AG08396 (cell line): ENCODE measurements at places on chromosomes 13 and 19.

GRCh38 chr19:20969898-20970297, 46.8 kb downstream of the ZNF85 start:
- DNase-seq = no peak

DNA sequence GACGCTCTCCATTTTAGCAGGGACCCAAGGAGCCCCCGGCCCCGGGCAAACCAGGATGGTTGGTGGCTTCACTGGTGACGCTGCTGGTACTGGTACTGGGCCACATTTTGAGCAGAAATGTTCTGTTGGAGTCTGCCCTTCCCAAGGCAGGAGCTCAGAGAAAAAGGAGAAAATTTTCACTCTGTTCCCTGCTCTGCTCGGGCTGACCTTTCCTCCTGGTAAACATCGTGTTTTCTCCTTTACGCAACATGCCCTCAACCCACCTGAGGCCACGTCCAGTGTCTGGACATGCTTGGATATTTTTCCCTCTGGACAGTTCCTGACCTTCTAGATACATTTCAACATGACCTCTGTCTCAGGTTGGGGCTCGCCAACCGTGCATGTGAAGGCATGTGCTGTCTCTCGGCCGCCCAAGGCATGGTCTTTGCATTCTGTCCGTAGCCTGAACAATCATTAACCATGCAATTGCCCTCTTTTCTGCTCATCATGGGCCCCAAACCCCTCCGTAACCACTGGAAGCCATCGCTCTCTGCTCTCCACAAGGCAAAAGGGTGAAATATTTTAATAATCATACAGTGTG, 115.2 kb upstream of the PEG3 start:
- DNase-seq = no peak

- DNase-seq = no peak
These were observed 1.8 kb upstream of the ATP4A start for GRCh38 chr19:35565016-35565856.

GRCh38 chr13:52827839-52828238, 20.6 kb downstream of the PCDH8 start:
- DNase-seq = no peak

GRCh38 chr13:48564056-48564455, 31.2 kb upstream of the RCBTB2 start:
- no peak for DNase-seq

DNA sequence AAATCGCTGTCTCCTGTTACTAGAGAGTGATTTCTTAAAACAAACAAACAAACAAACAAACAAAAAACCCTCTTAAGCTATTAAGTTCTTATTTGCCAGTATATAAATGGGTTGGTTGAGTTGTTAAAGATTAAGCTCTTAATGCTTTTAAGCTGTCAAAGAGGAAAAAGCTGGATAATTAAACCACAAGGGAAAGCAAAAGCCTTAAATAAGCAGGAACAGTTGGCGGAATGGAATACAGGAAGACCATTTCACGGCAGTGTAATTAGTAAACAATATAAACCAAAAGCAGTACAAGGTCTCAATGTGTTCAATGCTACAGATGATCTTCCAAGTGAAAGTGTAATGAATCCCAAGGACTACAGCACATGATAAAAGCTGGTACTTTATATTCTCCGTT, 32.2 kb upstream of the GGACT start:
- DNase-seq = no peak

DNA sequence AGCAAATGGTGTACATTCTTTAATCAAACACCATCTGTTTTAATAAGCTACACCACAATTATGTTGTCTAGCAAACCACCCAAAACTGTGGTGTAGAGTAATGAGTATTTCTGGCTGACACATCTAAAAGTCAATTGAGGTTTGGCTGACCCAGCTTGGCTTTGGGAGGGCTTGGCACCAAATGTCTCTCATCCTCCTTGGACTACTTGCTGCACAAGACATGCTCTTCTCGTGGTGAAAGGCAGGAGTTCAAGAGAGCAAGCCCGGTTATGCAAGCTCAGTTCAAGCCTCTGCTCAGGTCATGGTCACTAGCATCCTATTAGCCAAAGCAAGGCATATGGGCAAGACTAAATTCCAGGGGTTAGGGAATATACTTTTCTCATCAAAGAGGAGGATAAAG, 37.1 kb downstream of the LACC1 start:
- no peak for DNase-seq

DNA sequence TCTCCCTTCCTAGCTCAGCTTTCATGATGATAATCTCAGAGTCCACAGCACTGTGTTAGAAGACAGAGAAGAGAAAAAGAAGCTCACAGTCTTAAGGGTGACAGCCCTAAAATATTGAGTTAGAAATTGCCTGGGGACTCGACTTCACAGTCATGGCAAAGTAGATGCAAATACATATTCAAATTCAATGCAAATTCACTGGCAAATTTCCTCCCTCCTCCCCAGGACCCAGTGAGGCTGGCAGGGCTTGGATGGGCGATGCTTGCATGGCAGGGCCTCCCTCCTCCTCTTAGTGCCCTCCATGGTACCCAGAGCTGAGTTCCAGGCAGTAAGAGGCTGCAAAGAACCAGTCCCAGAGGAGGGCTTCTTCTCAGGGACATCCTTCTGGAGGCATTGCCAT, 115.6 kb upstream of the UQCRFS1 start:
- no peak for DNase-seq

- DNase-seq = no peak
These were observed 30.1 kb downstream of the ZNF557 start for GRCh38 chr19:7099597-7099921.

DNA sequence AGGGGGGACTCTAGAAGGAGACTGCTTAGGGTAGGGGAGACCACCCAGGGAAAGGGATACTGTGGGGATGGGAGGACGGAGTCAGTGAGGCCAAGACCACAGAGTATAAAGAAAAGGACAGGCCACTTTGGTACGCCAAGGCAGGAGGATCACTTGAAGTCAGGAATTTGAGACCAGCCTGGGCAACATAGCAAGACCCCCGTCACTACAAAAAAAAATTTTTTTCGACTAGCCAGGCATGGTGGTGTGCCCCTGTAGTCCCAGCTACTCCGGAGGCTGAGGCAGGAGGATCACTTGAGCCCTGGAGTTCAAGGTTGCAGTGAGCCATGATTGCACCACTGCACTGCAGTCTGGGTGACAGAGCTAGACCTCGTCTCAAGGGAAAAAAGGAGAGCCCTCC, 6.6 kb downstream of the IFNL3 start:
- DNase-seq = no peak

DNA sequence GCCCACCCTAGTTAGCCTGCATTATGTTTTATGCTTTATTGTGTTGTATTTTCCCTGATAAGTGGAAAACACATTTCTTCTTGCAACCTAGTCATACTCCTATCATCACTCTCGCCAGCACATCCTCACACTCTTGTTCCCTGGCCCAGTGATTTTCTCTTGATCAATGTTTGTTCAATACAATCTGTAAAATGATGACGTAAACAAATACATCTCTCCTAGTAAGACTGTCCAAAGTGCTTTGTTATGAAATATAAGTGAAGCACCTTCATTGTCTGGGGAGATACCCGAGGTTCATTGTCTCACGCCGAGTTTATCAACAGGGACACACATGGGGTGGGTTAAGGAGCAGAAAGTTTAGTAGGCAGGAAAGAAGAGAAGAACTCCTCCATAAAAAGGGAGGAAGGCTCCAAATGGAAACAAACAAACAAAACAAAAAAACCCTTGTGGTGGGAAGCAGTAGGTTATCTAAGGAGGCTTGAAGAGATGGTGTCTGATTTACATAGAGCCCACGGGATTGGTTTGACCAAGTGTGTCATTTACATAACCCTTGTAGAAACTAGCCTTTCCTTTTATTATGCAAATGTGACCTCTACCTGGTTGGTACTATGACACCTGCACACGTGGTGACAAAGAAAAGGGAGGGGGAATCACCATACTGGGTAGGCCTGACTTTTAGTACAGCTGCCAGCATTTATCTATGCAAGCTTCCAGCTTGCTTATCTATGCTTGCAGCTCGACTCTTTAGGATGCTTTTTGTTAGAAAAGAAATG, 1317.9 kb upstream of the SPRY2 start:
- no peak for DNase-seq

DNA sequence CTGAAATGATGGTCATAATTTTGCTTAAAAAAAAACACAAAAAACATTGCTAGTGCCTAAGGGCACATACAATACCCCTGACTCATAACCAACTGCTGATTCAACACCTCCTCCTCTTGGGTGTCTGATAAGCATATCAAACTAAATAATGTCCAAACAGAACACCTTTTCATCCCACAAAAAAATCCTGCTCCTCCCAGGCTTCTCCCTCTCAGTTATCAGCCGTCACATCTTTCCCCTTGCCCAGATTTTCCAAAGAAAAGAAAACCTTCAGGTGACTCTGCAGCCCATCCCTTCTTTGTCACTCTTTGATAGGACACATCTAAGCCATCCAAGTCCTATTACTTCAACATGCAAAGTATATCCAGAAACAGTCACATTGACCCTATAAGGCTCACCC, 46.9 kb downstream of the ABCC4 start:
- DNase-seq = no peak

- DNase-seq = no peak
These were observed 290.2 kb upstream of the ATXN8OS start for GRCh38 chr13:69817333-69817869.

GRCh38 chr13:50649211-50649610, 194.3 kb downstream of the DLEU7 start:
- no peak for DNase-seq

- DNase-seq = peak; percentile 47
These were observed 279.0 kb downstream of the NHLRC3 start for GRCh38 chr13:39317291-39317690.

GRCh38 chr19:30325676-30326392, 46.4 kb upstream of the ZNF536 start:
- no peak for DNase-seq

GRCh38 chr13:97211300-97211699, 10.8 kb upstream of the MBNL2 start:
- DNase-seq = no peak

- peak; percentile 59 for DNase-seq
These were observed 16.6 kb downstream of the CKM start for GRCh38 chr19:45306040-45306439.

DNA sequence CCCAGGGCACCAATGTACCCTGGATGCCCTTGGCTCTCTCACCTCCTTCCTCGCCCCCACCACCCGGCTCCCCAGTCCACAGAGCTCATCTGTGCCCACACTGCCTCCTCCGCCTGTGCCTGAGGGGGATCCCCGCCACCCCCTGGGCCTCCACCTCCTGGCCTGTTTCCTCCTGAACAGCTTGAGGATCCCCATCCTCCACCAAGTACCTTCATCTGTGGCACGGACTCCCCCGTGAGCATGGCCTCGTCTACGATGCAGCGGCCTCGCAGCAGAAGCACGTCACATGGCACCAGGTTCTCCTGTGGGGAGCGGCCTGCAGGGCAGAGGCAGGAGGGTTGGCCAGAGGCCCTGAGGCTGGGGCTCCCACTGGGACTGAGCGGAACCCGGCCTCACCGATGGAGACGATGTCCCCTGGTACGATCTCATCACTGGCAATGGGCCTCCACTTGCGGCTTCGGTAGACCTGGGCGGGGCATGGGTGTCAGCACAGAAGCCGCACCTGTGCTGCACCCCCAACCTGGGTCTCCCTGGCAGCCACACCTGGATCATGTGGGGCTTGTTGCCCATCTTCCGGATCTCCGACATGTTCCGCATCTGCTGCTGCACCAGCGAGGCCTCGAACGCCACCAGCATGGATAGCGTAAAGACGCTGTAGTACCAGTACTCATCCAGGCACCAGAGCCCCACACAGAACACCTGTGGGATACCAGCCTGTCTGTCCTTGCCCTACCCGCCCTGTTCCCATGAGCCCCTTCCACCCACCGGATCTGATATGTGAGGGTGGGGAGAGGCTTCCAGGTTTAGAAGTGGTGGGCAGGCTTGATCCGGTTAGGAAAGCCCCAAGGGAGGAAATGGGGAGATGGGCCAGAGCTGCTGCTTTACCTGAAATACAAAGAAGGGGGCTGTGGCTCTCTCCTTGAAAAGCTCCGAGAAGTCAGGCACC, 6.8 kb downstream of the ATP13A1 start:
- DNase-seq = peak; percentile 1

DNA sequence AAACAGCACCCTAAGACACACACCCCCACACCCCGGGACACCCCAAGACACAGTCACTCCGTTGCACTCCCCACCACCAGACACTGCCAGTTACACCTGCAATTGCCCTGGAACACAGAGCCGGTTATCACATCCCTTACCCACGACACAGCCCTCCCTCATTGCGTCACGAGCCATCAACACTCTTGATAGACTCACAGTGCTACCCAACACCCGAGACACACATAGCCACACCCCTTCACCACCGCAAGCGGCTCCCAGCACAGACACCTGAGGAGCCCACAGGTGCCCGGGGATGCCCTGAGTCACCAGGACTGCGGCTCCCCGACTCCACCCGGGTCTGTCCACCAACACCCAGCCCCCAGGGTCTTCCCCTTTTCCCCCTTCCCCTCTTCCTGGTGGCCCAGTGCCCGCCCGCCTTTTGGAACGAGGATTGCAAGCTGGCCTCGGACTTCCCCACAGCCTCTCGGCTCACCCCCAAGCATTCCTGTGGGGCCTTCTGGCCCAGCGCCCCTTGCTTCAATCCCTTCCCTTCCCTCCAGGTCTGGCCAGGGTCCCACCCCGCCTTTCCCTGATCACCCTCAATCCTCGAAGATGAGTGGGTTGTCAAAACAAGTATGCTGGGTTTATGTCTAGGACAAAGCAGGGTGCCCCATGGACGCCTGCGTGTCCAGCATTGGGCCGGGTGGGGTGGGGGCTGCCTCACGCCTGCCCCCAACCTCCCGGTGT, 1.7 kb upstream of the PTGER1 start:
- peak; percentile 89 for DNase-seq

GRCh38 chr19:41480336-41480735, 37.4 kb downstream of the ERICH4 start:
- DNase-seq = no peak

DNA sequence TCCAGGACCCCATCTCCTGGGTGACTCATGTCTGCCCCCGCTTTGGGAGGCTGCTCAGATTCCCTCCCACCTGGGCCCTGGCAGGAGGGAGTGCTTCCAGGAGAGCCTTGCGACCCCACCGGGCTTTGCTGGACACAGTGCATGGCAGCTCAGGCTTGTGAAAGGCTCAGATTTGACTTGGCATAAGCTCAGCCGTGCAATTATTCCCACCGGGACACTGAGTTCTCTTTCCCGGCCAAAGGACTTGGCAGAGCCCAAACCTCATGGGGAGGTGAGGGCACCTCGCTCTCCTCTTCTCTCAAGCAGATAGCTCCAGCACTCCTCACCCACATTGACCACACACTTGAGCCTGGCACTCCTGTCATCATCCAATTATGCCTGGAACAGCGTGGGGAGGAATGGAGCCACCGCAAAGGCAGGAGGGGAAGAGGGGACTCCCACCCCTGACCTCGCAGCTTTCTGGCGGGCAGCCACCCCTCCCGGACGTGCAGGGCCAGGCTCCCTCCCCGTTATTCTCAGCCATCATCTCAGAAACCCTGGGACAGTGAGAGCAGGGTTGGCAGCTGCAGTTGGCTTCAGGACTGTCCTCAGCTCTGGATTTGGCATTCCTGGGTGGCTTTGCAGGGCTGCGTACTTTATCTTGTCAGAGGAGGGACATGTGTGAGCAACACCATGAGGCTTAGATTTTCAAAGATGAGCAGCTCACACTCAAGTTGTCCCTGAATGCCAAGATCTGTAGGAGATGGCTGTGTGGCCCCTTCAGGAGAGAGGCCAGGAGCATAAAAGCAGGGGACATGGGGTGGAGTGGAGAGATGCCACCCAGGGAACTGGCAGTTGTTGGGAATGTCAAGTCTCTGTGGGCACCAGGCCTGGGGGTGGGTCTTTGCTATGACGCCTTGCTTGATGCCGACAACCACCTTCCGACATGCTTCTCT, 306.2 kb downstream of the TEX29 start:
- no peak for DNase-seq
